GM23248 (cell line): ENCODE measurements at places on chromosomes 13 and 19. TPM values are rescaled to one million over a fixed set of nuclear protein-coding genes. Genes with fewer than 3 reads are reported as not detected.

GRCh38 chr19:38162094-38162493 lies 61.9 kb downstream of the DPF1 start:
- no peak for DNase-seq

DNA sequence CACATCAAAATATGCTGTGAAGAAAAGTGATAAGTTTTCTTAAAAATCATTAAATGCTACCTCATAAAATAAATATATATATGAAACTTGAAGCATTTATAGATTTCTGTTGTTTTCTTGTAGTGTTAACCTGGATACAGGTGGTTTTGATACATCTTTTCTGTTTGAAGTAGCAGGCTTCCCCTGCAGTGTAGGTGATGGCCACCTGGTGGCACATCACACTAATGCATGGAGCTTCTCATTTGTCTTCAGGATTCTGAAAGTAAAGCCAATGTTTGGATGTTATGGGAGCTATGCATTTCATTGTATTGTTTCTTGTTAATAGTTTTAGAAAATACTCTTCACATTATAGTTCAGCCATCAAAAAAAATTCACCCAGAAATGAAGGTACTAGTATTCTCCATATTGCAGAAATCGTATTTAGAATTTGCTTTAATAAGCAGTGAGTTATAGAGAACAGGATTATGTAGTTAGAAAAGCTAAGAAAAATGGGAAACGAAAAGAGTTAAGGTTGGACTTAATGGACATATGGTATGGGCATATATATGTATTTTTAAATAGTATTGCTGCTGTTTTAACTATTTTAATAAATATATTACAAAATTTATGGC lies 18.7 kb downstream of the GPR180 start:
- DNase-seq = peak; percentile 53

DNA sequence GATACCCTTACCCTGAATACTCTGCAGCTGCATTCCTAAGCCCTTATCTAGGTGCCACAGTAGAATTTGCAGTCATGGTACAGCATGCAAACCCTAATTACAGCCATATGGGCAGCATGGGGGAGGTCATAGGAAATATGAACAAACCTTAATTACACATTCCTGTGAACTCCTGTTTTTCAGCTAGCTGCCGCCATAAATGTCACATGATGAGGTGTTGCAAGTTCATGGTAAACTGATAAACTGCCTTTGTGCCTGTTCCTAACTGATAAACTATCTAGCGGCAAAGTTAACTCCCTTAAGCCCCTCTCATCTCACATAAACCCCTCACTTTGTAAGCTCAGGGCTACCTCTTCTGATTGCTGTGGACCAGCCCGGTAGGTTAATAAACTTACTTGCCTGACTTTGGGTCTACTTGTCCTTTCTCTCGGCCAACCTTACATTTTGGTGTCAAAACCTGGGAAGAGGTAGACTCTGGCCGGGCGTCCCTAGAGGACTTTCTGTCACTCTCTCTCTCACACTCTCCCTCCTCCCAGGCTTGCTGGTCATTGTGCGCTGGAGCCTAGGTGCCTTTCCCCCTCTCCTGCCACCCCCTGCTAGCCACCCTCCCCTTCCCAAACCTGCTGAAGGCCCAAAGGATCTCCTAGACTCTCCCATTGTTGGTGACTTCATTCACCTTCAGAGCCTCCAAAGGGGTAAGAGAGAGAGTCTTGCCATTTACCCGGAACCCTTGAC lies 43.3 kb downstream of the ZNF93 start:
- no peak for DNase-seq

- peak; percentile 75 for DNase-seq
Observed at GRCh38 chr19:10501971-10502523, 1.1 kb downstream of the KEAP1 start.

- DNase-seq = peak; percentile 70
Observed at GRCh38 chr13:49791711-49792549, 552 bp downstream of the KPNA3 start.

GRCh38 chr13:95185851-95186250 lies 115.4 kb downstream of the ABCC4 start:
- no peak for DNase-seq

Gene WDR87
- not detected in 2 replicates for polyA plus RNA-seq

Gene SYT5
- 0.28 and 0.38 TPM in 2 replicates for polyA plus RNA-seq
